Sigmoid colon (tissue), 7 donors: ENCODE measurements at places on chromosomes 12 and 14. TPM values are rescaled to one million over a fixed set of nuclear protein-coding genes. Genes with fewer than 3 reads are reported as not detected.

DNA sequence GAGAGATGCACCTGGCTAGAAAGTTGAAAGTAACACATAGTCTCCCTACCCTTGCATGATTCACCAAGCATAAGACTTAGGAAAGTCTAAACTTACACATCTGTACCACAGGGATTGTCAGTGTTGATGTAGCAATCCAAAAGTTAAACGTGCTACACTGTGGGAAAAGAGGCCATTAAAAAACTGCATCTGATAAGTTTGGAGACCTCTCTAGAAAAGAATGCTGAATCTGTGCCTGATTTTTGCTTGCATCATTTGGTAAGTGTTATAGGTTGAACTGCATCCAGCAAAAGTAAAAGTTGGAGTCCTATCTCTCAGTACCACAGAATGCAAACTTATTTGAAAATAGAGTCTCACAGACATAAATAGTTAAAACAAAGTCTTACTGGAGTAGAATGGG lies 126.6 kb downstream of the SLC6A15 start:
- H3K36me3 ChIP-seq = no peaks in the 10 kb centered on the region
- no peaks in the 10 kb centered on the region for H3K27me3 ChIP-seq
- H3K4me1 ChIP-seq = peaks cover 6% of the 10 kb centered on the region
- DNase-seq = no peak
- no peak overlapping the region for H3K27ac ChIP-seq

The DBX2 gene
- total RNA-seq = not detected

- no peak overlapping the region for H3K27ac ChIP-seq
- DNase-seq = no peak
- H3K36me3 ChIP-seq = no peaks in the 10 kb centered on the region
- H3K4me3 ChIP-seq = no peak overlapping the region
These were observed 147.6 kb downstream of the NDUFA12 start for GRCh38 chr12:94855853-94856252.

DNA sequence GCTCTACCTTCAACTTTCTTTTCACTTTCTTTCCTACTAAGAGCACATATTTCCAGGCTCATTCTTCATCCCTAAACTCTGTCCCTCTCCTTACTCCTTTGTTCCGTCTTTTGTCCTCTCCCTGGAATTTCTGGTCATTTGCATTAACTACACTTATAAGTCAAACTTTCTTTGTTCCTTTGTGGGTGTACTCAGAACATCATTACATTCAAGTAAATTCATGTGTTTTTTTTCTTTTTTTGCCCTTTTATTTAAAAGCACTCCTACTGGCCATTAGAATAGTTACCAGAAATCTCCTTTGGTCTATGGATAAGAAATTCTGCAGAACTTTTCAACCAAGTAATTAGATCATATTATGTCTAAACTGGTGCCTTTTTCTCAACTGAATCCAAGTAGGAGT lies 802.6 kb downstream of the DIO2 start:
- H3K4me1 ChIP-seq = peaks cover 8% of the 10 kb centered on the region
- no peaks in the 10 kb centered on the region for H3K36me3 ChIP-seq
- H3K27me3 ChIP-seq = no peaks in the 10 kb centered on the region
- DNase-seq = no peak

GRCh38 chr14:39025250-39025809 lies 77.7 kb downstream of the SEC23A start:
- no peak for DNase-seq
- no peak overlapping the region for H3K4me3 ChIP-seq
- peaks cover 7% of the 10 kb centered on the region for H3K36me3 ChIP-seq

The ACRBP gene
- total RNA-seq = 3.9 TPM

DNA sequence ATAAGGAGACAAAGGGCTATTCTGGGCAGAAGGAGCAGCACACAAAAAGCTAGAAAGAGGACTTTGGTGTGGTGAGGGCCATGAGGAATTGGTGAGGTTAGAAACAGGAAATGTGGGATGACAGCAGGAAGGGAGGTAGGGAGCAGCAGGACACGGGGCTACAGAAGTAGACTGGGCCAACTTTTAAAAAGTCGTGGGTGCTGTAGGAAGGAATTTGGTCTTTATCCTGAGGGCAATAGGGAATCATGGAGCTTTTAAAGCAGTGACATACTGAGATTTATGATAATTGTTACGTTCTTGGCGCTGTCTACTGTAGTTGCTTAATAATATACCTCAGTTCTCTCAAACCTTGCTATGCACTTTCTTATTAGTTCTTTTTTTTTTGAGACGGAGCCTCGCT lies 8.2 kb upstream of the CHURC1 start:
- H3K27ac ChIP-seq = no peak overlapping the region
- H3K36me3 ChIP-seq = no peaks in the 10 kb centered on the region
- H3K27me3 ChIP-seq = no peaks in the 10 kb centered on the region

GRCh38 chr14:103741876-103742275 lies 26.3 kb downstream of the ZFYVE21 start:
- H3K36me3 ChIP-seq = peaks cover 12% of the 10 kb centered on the region
- peak; percentile 56 for DNase-seq
- H3K27me3 ChIP-seq = no peaks in the 10 kb centered on the region
- peaks cover under 1% of the 10 kb centered on the region for H3K4me1 ChIP-seq
- H3K4me3 ChIP-seq = no peak overlapping the region
- H3K27ac ChIP-seq = no peak overlapping the region

- no peak overlapping the region for H3K27ac ChIP-seq
- no peak overlapping the region for H3K4me3 ChIP-seq
- no peak for DNase-seq
- H3K27me3 ChIP-seq = no peaks in the 10 kb centered on the region
- no peaks in the 10 kb centered on the region for H3K4me1 ChIP-seq
- no peaks in the 10 kb centered on the region for H3K36me3 ChIP-seq
These were observed 27.6 kb upstream of the PHC1 start for GRCh38 chr12:8886502-8887284.

DNA sequence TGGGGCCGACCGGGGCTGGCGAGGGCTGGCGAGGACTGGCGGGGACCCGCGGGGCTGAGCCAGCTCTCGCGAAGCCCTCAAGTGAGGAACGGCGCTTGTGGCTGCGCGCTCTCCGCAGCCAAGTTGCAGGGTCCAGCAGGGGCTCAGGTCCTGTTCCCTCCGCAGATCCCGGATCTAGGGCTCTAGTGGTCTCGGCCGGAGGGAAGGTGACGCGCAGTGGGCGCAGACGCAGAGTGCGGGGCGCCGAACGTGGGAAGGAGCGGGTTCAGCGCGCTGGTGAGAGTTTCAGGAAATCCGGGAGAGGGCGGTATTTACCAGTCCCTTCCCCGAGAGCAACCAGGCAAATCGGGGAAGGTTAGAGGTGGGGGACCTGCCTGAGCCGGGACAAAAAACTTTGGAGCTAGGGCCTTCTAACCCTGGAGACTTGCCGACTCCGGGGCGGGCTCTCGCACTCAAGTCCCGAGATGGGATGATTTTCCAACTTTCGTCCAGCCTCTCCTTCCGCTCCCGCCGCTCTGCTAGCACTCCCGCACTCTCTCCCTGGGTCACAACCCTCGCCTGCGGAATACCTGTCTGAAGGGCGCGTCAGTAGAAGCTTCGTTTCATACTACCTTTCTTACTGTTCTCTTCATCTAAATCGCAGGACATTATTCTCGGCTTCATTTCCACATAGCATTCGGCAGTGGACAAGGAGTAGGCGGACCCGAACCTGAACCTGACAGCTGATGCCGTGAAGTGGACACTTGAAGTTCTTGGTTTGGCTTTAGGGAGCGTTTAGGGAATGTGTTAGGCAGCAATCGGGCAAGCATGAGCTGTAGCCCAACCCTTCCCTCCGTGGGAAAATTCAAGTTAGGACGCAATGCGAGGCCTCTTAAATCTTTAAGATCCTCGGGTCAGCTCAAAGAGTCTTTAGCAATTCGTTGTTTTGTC lies 13.6 kb upstream of the PAX9 start:
- H3K27ac ChIP-seq = no peak overlapping the region
- no peak for DNase-seq
- H3K36me3 ChIP-seq = no peaks in the 10 kb centered on the region
- H3K4me3 ChIP-seq = peak overlapping the region; percentile 26

The ACTR6 gene
- 9.1 TPM for total RNA-seq

- DNase-seq = no peak
- no peak overlapping the region for H3K4me3 ChIP-seq
- H3K4me1 ChIP-seq = peaks cover 17% of the 10 kb centered on the region
These were observed 71.9 kb upstream of the GNPNAT1 start for GRCh38 chr14:52863334-52863700.

- no peak for DNase-seq
- H3K27ac ChIP-seq = no peak overlapping the region
- no peak overlapping the region for H3K4me3 ChIP-seq
- no peaks in the 10 kb centered on the region for H3K36me3 ChIP-seq
These were observed 32.2 kb upstream of the NUBPL start for GRCh38 chr14:31529053-31529452.

DNA sequence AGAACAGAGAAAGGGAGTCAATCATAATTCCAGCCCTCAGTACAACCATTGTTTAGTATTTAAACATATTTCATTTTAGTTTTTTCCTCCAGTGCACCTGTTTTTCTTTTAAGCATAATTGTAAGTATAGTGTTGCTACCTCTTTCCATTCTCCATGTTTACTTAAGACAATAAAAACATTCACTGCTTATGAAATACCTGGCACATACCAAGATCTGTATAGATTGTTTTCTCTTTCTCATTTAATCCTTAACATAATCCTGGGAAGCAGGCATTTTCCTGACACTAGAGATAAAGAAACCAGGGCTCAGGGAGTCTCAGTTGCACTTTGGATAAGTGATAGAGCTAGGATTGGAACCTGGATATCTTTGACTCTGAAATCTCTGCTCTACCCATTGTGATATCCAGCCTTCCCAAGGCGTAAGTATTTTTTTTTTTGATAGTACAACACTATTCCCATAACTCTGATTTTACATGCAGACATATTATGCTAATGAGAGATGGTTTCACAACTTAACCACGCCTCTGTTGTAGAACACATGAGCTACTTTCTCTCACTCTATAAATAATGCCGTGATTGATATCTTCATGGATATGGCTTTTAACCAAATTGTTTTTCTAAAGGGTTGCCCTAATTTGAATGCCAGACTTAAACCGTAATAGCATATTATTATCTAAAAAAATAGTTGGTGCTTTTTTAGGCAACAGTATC lies 11.8 kb upstream of the KRT7 start:
- H3K4me1 ChIP-seq = no peaks in the 10 kb centered on the region
- no peak overlapping the region for H3K27ac ChIP-seq
- DNase-seq = no peak
- peaks cover 5% of the 10 kb centered on the region for H3K27me3 ChIP-seq

DNA sequence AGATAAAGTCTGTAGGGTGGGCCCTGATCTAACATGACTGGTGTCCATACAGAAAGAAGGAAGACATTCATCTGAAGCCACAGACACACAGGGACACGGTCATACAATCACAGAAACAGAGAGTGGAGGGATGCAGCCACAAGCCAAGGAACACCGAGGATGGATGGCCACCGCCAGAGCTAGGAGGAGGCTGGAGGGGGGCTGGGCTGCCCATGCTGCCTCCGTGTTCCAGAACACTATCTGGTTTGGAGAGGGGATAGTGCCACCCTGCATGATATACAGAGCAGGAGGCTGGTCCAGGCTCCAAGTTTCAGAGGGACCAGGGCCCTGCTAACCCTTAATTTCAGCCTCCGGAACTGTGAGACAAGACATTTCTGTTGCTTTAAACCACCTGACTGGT lies 8.7 kb downstream of the KRT75 start:
- H3K4me1 ChIP-seq = peaks cover 31% of the 10 kb centered on the region
- no peaks in the 10 kb centered on the region for H3K36me3 ChIP-seq
- H3K4me3 ChIP-seq = no peak overlapping the region
- no peaks in the 10 kb centered on the region for H3K27me3 ChIP-seq
- DNase-seq = no peak

DNA sequence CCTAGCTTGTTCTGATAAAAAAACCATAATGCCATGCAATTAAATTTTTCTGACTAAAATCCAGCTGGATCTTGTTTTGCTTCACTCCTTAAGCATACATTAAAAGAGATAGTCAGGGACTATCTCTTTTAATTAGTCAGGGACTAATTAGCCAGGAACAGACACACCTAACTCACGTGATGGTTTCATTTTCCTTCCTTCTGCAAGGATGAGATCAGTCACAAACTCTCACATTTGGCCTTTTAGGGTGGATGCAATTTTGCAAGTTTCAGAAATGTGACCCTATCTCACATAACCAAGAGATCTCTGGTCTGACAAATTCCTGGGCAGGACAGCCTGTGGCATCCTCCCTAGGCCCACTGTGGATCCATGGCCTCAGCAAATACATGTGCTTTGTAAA lies 62.4 kb downstream of the SETD3 start:
- no peak overlapping the region for H3K27ac ChIP-seq
- no peaks in the 10 kb centered on the region for H3K36me3 ChIP-seq
- H3K27me3 ChIP-seq = no peaks in the 10 kb centered on the region

- no peaks in the 10 kb centered on the region for H3K27me3 ChIP-seq
- no peak overlapping the region for H3K27ac ChIP-seq
- no peak overlapping the region for H3K4me3 ChIP-seq
- H3K36me3 ChIP-seq = no peaks in the 10 kb centered on the region
- no peaks in the 10 kb centered on the region for H3K4me1 ChIP-seq
These were observed 161.1 kb upstream of the NOS1 start for GRCh38 chr12:117522559-117522958.

- DNase-seq = no peak
- no peak overlapping the region for H3K27ac ChIP-seq
- H3K4me3 ChIP-seq = no peak overlapping the region
- H3K27me3 ChIP-seq = no peaks in the 10 kb centered on the region
- H3K36me3 ChIP-seq = no peaks in the 10 kb centered on the region
These were observed 106.8 kb downstream of the ZFC3H1 start for GRCh38 chr12:71556875-71557274.

The SALL2 gene
- 13.3 TPM for total RNA-seq

DNA sequence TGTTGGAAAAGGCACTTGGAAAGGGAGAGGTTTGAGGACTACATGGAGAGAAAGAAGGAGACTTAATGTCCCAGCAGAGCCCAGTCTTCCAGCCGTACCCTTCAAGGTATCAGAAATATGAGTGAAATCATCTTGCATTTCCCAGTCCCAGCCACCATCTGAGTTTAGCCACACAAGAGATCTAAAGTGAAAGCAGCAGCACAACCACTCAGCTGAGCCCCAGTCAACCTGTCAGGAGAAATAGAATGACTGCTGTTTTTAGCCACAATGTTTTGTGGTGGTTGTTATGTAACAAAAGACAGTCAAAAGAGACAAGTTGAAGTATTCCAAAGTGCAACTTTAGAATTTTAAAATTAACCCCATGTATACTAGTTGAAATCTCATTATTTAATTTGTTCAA lies 28.0 kb downstream of the DERA start:
- H3K4me3 ChIP-seq = no peak overlapping the region
- DNase-seq = no peak
- no peaks in the 10 kb centered on the region for H3K4me1 ChIP-seq
- H3K36me3 ChIP-seq = no peaks in the 10 kb centered on the region
- H3K27ac ChIP-seq = no peak overlapping the region

DNA sequence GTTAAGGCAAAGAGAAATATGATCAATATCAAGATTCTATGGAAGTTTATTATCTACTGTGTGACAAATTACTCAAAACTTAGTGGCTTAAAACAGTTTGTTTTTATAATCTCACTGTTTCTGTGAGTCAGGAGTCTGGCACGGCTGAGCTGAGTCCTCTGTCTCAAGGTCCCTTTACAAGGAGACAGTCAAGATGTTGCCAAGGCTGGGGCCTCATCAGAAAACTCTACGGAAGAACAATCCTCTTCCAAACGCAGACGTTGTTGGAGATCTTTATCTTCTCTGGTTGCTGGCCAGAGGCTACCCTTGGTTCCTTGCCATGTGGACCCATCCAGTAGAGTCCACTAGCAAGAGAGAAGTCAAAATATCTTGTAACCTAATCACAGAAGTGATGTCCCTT lies 100.6 kb upstream of the CCND2 start:
- H3K27me3 ChIP-seq = no peaks in the 10 kb centered on the region
- no peaks in the 10 kb centered on the region for H3K4me1 ChIP-seq
- no peak overlapping the region for H3K27ac ChIP-seq
- DNase-seq = no peak

The MAP3K9 gene
- 0.66 TPM for total RNA-seq
